ENCODE measurements at places on chromosomes 1 and 21. TPM values are rescaled to one million over a fixed set of nuclear protein-coding genes. Genes with fewer than 3 reads are reported as not detected.

B3GALT5 gene
- 7.9 TPM for total RNA-seq

KCNJ6 gene
- total RNA-seq: 0.93 TPM

IGSF5 gene
- 1.4 TPM for total RNA-seq

TSSK3 gene
- 0.55 TPM for total RNA-seq

CPT2 gene
- total RNA-seq: 14.3 TPM

DENND2C gene
- 4.2 TPM for total RNA-seq

MYBPH gene
- total RNA-seq: 4.5 TPM

SYT6 gene
- total RNA-seq: 10.3 TPM

AMY2A gene
- total RNA-seq: 0.44 TPM

TSPAN2 gene
- 7.3 TPM for total RNA-seq

DPYD gene
- total RNA-seq: 31.3 TPM

DAB1 gene
- 17.9 TPM for total RNA-seq

LCE1E gene
- not detected for total RNA-seq

FCRLB gene
- total RNA-seq: 0.88 TPM

COL24A1 gene
- 6.9 TPM for total RNA-seq

C4BPA gene
- total RNA-seq: not detected

HSF2BP gene
- total RNA-seq: 2.9 TPM

TNNT2 gene
- 10.0 TPM for total RNA-seq

B3GALNT2 gene
- total RNA-seq: 38.4 TPM

AIM2 gene
- 5.2 TPM for total RNA-seq

PTGER3 gene
- total RNA-seq: 4.8 TPM

DOP1B gene
- 16.0 TPM for total RNA-seq

KCNJ15 gene
- total RNA-seq: 0.38 TPM

CCDC181 gene
- total RNA-seq: 57.0 TPM

TINAGL1 gene
- 68.1 TPM for total RNA-seq

PDC gene
- 285 TPM for total RNA-seq

BACE2 gene
- total RNA-seq: 60.8 TPM

SGIP1 gene
- 108 TPM for total RNA-seq

TNFSF4 gene
- total RNA-seq: 3.1 TPM

ZNF691 gene
- total RNA-seq: 17.4 TPM

RPTN gene
- not detected for total RNA-seq

GPR3 gene
- total RNA-seq: 0.33 TPM

PIK3CD gene
- total RNA-seq: 10.3 TPM

PCP4 gene
- 47.6 TPM for total RNA-seq

PBX1 gene
- 141 TPM for total RNA-seq

ERICH3 gene
- 3.4 TPM for total RNA-seq

CR1L gene
- not detected for total RNA-seq

ORC1 gene
- 3.1 TPM for total RNA-seq

LCE1D gene
- not detected for total RNA-seq

PGBD5 gene
- total RNA-seq: 11.3 TPM

S100A16 gene
- 39.4 TPM for total RNA-seq

BCAR3 gene
- 14.5 TPM for total RNA-seq

AGMAT gene
- total RNA-seq: 1.2 TPM

SDC3 gene
- 49.3 TPM for total RNA-seq

SRSF10 gene
- total RNA-seq: 226 TPM

NPPB gene
- not detected for total RNA-seq

EPS8L3 gene
- total RNA-seq: not detected

DPH5 gene
- total RNA-seq: 35.0 TPM

FCN3 gene
- total RNA-seq: 0.99 TPM

SLC30A2 gene
- not detected for total RNA-seq

SMCP gene
- total RNA-seq: not detected

TDRD5 gene
- 0.99 TPM for total RNA-seq

LEFTY1 gene
- 0.60 TPM for total RNA-seq
